ENCODE measurements at places on chromosomes 12 and 14. TPM values are rescaled to one million over a fixed set of nuclear protein-coding genes. Genes with fewer than 3 reads are reported as not detected.

GRCh38 chr12:105158876-105159275, 51.3 kb downstream of the WASHC4 start:
- no peak for DNase-seq

DNA sequence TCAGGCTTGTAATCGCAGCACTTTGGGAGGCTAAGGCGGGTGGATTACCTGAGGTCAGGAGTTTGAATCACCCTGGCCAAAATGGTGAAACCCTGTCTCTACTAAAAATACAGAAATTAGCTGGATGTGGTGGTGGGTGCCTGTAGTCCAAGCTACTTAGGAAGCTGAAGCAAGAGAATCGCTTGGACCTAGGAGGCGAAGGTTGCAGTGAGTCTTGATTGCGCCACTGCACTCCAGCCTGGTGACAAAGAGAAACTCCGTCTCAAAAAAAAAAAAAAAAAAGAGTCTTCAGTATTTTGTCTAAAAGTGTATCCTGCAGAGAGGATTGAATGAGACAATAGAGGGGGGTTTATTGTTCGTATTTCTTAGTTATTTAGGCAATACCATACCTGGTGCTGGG, 25.3 kb downstream of the FOXA1 start:
- DNase-seq: no peak

- DNase-seq: no peak
Measured at GRCh38 chr12:82912406-82912805, 225.7 kb downstream of the TMTC2 start.

- no peak for DNase-seq
Measured at GRCh38 chr14:69346710-69347109, 51.4 kb downstream of the ERH start.

GRCh38 chr12:129081755-129082250, 228.5 kb downstream of the GLT1D1 start:
- no peak for DNase-seq

DNA sequence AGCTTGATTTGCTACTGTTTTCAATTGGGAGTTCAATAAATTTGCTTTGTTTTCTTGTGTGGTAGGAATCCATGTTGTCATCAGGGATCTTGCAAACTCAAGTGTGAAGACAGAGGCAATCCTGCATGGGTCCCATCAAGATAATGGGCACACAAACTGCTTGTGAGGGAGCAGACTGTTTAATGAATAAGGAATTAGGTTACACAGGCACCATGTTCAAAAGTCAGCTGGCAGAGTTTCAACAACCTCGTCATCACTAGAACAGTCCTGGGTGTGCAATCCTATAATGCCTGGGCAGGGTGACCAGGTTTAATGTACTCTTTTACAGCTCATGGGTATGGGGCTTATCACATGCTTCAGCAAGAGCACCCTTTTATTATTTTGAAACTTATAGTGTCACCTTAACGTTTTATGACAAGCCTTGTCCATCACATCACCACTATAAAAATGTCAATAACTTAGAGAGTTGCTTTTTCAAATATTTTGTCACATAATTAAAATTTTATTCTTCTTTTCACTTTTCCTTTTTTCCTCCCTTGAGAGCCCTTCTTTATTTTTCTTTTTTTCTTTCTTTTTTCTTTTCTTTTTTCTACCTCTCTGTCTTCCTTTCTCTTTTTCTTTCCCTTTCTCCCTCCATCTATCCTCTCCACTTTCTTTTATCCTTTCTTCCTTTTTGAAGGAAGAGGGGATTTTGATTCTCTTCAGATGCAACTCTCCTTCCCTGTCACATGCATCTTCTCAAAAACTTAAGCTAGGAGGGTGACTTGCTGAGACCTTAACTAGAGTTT, 252.2 kb upstream of the ATP2B1 start:
- no peak for DNase-seq

- no peak for DNase-seq
Measured at GRCh38 chr12:83710851-83711250, 1024.1 kb downstream of the TMTC2 start.

DNA sequence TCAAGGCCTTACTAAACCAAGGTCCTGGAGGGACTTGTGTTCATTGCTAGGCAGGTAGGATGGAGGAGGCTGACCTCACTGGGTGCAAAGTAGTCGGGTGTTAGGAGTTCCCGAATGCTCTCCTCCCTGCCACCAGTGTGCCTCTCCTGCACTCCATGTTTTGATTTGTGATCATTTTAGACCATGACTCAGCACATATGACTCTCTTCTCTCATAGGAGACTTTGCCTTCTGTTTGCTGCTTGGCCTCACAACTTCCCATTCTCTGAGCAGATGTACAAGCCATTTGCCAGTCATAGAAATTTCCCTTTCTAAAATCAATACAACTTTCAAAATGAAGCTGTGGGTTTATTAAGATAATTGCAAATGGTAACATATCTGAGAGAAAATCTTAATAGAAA, 46.6 kb upstream of the LRIG3 start:
- DNase-seq: no peak

DNA sequence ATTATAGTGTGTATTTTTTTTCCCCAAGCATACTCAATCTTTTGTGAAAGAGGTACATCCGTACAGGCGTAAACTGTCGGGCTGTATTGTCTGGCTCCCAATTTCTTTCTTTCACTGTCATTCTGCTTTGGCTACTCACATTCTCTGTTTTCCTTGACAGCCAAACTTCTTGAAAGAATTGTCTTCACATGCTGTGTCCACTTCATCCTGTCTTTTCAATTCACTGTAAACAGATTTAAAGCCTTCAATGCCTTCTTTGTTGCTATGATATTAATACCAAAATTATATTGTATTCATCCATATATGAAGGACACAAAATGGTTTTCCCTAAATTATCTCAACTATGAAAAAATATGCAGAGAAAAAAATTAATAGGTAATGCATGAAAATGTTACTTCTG, 6.0 kb upstream of the ATP23 start:
- DNase-seq: no peak

Gene CLMN
- 14.1 TPM for total RNA-seq

Gene C12orf54
- not detected for total RNA-seq

Gene LRRC10
- total RNA-seq: not detected

Gene RAPGEF3
- 82.8 TPM for total RNA-seq
